Liver (tissue), 10 donors: ENCODE measurements at places on chromosomes 3 and 15. TPM values are rescaled to one million over a fixed set of nuclear protein-coding genes. Genes with fewer than 3 reads are reported as not detected.

ACSBG1 gene
- 0.24 TPM for polyA plus RNA-seq

GRCh38 chr3:27824312-27825200 lies 102.4 kb upstream of the EOMES start:
- no peak for DNase-seq

CLRN1 gene
- not detected for polyA plus RNA-seq

GPR171 gene
- polyA plus RNA-seq, result 0.56 TPM
